Pulmonary artery endothelial cell (primary cell): ENCODE measurements at places on chromosomes 5 and 9. TPM values are rescaled to one million over a fixed set of nuclear protein-coding genes. Genes with fewer than 3 reads are reported as not detected.

The FRRS1L gene
- under 0.01 TPM in 1 of 2 replicates, not detected in the other for total RNA-seq

The LCN2 gene
- not detected in 2 replicates for total RNA-seq

The TAF1L gene
- 0.04 TPM in 1 of 2 replicates, not detected in the other for total RNA-seq

The PRELID2 gene
- total RNA-seq, result 32.3 and 32.6 TPM in 2 replicates

The ERGIC1 gene
- total RNA-seq, result 105 and 110 TPM in 2 replicates

The OGN gene
- not detected in 2 replicates for total RNA-seq

The ANGPTL2 gene
- 15.5 and 17.8 TPM in 2 replicates for total RNA-seq

The CCDC183 gene
- total RNA-seq, result 0.18 and 0.26 TPM in 2 replicates

The LRRC14B gene
- total RNA-seq, result not detected in 2 replicates

The DMRT3 gene
- not detected in 2 replicates for total RNA-seq

The SPATA31E1 gene
- not detected in 2 replicates for total RNA-seq

The ENTR1 gene
- 37.6 and 44.7 TPM in 2 replicates for total RNA-seq

The CKMT2 gene
- 0.07 TPM in 1 of 2 replicates, not detected in the other for total RNA-seq

The SLCO4C1 gene
- not detected in 2 replicates for total RNA-seq

The CCNI2 gene
- total RNA-seq, result 0.04 TPM in 1 of 2 replicates, not detected in the other

The CTXN3 gene
- not detected in 2 replicates for total RNA-seq

The SLC36A2 gene
- total RNA-seq, result not detected in 2 replicates

The FABP6 gene
- not detected in 2 replicates for total RNA-seq

The SEMA4D gene
- 2.8 and 4.3 TPM in 2 replicates for total RNA-seq

The TUBB4B gene
- total RNA-seq, result 279 and 476 TPM in 2 replicates

The FOXE1 gene
- not detected in 2 replicates for total RNA-seq

The ZNF366 gene
- total RNA-seq, result 0.39 and 0.46 TPM in 2 replicates

The RASGRF2 gene
- 6.9 and 9.4 TPM in 2 replicates for total RNA-seq

The SPATA6L gene
- 1.5 and 2.5 TPM in 2 replicates for total RNA-seq

The FEM1C gene
- total RNA-seq, result 20.1 and 26.8 TPM in 2 replicates

The BBLN gene
- 20.6 and 31.5 TPM in 2 replicates for total RNA-seq

The CMYA5 gene
- under 0.01 and 0.07 TPM in 2 replicates for total RNA-seq

The SMIM33 gene
- total RNA-seq, result under 0.01 TPM in 1 of 2 replicates, not detected in the other

The SETX gene
- total RNA-seq, result 55.7 and 74.0 TPM in 2 replicates

The PCDHB3 gene
- total RNA-seq, result 0.20 and 0.35 TPM in 2 replicates

The LECT2 gene
- not detected in 2 replicates for total RNA-seq

The KIF24 gene
- total RNA-seq, result 2.5 and 4.4 TPM in 2 replicates

The AK8 gene
- total RNA-seq, result 0.07 TPM in 1 of 2 replicates, not detected in the other

The ST8SIA4 gene
- 1.1 and 3.2 TPM in 2 replicates for total RNA-seq

The CDH10 gene
- 0.07 TPM in 2 replicates for total RNA-seq

The MINAR2 gene
- not detected in 2 replicates for total RNA-seq

The DRD1 gene
- not detected in 2 replicates for total RNA-seq
